ENCODE measurements at places on chromosomes 6 and 20. TPM values are rescaled to one million over a fixed set of nuclear protein-coding genes. Genes with fewer than 3 reads are reported as not detected.
A peak's percentile ranks its signal among the peaks of the same experiment; 100 is the strongest.

GRCh38 chr20:32488066-32488838 is 96.9 kb downstream of the NOL4L start:
- no peak for DNase-seq

DNA sequence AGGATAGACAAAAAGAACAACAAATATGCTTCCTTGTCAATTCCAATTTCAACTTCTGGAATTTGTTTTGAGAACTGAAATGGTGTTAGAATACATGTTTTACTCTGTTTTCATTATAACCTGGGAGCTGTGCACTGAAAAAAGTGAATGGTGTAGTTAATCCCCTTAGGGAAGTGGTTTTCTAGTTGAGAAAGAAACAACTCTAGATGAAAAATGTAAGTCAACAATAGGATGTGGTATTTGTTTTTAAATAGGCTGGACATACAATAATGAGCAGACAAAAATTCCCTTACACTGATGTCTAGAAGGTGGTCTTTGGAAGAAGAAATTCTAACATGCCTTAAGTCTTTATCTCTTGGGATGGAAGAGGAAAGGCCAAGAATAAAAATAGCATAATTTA is 59.9 kb upstream of the TINAG start:
- DNase-seq, result no peak

- DNase-seq, result peak; percentile 38
Measured at GRCh38 chr6:56297022-56297989, 49.9 kb upstream of the COL21A1 start.

VNN1 gene
- total RNA-seq, result not detected

DEF6 gene
- total RNA-seq, result 0.51 TPM

ZNF391 gene
- total RNA-seq, result 1.3 TPM

DNA sequence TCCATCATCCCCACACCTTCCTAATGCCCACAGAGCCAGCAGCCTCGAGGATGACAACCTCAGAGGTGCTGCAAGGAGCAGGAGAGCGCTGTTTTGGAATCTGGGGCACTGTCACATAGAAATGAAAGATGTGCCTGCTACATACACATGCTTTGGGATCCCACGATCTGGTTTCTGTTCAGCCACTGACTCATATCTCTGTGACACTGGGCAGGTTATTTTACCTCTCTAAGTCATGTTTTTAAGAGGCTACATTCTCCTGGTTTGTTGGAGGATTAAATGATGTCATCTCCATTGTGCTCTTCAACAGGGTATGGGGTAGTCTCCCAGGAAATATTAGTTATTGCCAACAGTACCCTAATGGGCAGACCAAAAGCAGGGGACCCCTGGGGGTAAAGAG is 32.6 kb upstream of the TAB2 start:
- DNase-seq, result no peak

DNA sequence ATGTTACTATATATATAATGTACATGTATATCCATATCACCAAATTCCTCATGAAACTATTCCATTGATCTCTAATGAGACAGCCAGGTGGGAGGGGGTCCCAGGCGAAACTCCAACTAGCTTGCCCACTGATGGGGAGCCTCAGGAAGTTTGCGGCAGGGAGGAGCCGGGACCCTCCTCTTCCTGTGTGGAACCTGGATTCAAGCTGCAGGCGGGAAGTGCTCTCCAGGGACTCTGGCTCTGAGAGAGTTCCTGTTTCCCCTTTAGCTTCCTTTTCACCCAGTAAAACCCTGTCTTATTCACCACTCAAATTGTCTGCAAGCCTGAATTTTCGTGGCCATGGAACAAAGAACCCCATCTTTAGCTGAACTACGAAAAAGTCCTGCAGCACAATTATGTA is 152.2 kb downstream of the OPN5 start:
- no peak for DNase-seq

DNA sequence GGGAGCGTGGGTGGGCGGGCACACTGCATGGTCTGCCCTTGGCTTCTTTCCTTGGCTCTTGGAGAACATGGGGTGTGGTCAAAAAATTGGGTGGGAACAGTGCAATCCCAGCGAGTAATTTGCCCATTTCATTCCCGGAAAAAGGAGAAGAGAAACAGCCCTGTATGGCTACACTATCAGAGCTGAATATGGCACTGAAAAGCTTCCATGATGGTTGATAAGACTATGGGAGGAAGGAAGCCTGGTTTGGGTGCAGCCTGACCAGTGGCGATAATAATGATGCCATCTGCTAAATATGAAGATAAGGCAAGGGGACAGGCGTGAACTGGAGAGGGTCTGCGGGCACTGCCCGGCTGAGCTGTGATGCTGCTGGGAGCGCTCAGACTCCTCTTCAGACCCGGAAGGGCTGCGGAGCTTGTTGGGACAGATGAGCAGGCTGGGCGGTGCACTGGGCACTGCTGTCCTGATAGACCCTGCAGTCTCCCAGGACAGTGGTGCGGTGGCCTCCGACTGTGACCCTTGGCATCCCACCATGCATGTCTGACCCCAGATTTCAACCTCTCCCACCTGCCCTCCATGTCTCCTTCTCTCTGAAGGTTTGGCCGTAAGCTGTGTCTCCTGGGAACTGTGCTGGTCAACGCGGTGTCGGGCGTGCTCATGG is 10.2 kb downstream of the SLC22A1 start:
- DNase-seq, result no peak

HSPA12B gene
- total RNA-seq, result 0.17 TPM

CDK5RAP1 gene
- total RNA-seq, result 23.8 TPM

DNA sequence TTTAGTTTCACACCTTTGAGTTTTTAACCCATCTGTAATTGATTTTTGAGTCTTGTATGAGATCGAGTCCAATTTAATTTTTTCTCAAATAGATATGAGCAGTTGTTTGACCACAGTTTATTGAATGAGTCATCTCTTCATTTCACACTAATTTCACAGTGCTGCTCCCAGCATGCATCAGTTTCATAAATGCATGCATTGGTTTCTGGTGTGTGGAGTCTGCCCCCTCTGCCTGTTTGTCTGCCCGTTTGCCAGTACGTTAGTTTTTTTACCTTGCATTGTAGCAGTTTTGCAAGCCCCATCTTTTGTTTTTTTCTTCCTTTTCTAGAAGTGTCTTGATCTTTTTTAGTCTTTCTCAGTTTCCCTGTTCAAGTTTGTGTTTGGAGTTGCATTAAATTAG is 11.9 kb downstream of the SLX4IP start:
- DNase-seq, result peak; percentile 82

Measured in fibroblast of lung (primary cell).